Small intestine (tissue), 16 donors: ENCODE measurements at places on chromosomes 5 and 9.

DNA sequence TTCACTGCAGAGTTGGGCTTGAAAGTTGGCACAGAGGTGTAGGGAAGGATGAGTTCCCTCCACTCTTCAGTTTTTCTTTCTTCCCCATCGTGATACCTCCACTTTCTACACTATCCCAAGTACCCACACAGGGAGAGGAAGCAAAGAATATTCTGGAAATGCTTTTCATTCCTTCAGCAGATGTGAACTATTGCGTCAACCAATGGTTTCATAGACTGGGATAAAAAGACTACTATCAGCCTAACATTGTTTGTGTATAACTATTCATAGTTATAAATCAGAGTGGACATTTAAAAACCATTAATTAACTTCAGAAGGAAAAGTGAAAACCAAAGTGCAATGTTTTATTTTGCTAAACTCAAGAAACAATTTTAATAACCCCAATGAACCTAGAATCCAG lies 63.6 kb upstream of the MAMDC2 start:
- DNase-seq: no peak

GRCh38 chr5:39471836-39472508 lies 47.2 kb upstream of the DAB2 start:
- DNase-seq: no peak

GRCh38 chr5:126909856-126910255 lies 120.5 kb downstream of the MARCHF3 start:
- DNase-seq: no peak

DNA sequence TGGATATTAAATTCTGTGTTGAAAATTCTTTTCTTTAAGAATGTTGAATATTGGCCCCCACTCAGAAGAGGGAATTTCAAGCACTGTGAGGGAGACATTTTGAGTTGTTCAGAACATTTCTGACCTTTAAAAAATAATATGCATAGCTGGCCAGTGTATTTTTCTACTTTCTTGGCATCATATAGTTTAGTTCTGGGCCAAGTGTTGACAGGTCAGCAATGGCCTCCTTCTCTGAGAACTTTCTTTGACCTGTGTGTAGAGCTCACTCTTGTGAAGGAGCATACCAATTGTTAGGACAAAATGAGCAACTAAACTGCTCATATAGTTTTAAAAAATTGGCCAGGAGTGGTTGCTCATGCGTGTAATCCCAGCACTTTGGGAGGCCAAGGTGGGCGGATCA lies 376.0 kb downstream of the LRRC70 start:
- DNase-seq: no peak

GRCh38 chr5:119077444-119077843 lies 6.6 kb downstream of the DMXL1 start:
- no peak for DNase-seq

DNA sequence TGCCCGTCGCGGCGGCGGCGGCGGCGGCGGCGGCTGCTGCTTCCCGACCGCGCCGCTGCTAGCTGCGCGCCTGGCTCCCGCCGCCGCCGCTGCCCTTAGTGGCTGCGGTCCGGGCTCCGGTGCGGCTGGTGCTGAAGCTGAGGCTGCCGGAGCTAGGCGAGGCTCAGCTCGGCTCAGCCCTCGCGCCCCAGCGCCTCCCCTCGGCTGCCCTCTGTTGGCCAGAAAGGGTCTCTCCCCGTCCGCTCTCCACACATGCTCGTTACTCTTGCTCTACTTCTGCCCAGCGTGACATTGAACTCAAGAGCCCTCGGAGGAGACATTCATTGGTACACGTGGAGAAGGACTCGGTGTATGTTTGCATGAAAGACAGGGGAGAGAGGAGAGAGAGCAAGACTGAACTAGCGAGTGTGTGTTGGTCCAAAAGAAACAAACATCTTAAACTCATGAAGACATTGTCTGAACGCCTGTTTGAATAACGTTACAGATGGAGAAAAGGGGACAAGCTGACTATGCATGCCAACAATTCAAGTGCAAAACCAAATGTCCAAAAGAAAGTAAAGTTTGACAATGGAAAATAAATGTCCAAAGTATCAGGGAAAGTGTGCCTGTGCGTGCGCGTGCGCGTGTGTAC lies at the start of gene HCN1:
Gene HCN1, minus strand, starts transcription at position 175 of the 631 bp plus-strand sequence.
- DNase-seq: peak; percentile 87

- DNase-seq: no peak
These were observed 30.1 kb downstream of the PPARGC1B start for GRCh38 chr5:149759986-149760853.

GRCh38 chr9:130952065-130952762 lies 13.2 kb upstream of the FIBCD1 start:
- no peak for DNase-seq

DNA sequence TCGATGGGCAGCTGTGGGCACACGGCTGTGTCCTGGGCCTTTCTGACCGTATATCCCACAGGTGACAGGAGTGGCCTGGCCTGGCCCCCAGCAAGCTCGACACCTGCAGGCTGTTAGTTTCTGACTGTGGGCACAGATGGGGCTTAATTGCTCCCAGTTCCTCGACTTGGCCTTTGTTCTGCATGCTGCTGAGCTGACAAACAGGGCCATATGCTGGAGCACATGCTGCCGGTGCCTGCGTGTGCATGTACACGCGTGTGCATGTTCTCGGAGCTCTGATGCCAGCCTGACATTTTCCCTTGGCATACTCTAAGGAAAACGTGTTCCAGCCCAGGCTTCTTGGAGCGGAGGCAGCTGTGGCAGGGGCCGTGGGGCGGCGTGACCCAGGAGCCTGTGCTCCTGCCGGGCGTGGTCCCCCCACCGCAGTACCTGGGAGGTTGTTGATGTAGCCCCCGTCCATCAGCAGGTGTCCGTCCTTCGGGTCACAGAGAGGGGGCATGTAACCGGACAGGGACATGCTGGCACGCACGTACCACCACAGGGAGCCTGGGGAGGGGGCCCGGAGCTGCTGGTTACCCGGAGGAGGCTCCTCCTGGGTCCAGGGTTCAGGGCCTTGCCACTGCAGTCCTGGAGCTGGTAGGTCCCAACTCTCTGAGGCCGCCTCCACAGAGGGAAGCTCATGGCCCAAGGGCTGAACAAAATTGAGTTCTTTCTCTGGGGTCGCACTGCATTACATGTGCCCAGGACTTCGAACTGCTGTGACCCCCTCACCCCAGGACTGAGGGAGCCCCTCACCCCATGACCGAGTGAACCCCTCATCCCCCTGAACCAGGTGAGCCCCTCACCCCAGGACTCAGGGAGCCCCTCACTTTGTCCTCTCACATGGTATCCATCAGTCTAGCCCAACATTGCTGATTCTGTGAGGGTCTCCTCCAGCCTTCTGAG lies 4.1 kb upstream of the NSMF start:
- DNase-seq: no peak

DNA sequence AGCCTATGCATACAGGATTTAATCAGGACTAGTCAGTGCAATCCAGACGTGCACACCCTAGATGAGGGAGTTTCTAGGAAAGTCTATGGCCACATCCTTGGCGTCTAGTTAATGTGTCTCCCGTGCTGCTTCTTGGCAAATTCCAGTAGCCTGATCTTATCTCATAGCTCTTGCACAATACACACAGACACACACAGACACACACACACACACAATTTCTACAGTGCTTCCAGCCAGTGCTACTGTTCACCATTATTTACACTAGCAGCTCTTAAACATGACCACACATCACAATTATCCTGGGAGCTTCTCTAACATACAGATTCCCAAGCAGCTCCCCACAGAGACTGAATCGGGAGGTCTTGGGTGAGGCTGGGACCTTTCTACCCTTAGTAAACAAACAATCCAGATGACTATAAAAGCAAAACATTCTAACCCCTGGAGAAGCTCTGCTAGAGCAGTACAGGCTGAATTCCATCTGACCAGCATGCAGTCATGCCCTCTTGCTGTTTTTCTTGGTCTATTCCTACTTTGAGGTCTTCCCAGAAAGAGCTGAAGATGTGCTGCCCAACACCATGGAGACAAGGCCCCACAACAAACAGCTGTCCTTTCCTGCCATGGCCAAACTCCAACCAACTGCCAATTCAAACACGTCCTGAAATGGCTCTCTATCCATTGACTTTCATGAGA lies 236.6 kb downstream of the DEPDC1B start:
- DNase-seq: peak; percentile 49

- no peak for DNase-seq
These were observed 341.8 kb downstream of the PIK3R1 start for GRCh38 chr5:68557162-68557936.

DNA sequence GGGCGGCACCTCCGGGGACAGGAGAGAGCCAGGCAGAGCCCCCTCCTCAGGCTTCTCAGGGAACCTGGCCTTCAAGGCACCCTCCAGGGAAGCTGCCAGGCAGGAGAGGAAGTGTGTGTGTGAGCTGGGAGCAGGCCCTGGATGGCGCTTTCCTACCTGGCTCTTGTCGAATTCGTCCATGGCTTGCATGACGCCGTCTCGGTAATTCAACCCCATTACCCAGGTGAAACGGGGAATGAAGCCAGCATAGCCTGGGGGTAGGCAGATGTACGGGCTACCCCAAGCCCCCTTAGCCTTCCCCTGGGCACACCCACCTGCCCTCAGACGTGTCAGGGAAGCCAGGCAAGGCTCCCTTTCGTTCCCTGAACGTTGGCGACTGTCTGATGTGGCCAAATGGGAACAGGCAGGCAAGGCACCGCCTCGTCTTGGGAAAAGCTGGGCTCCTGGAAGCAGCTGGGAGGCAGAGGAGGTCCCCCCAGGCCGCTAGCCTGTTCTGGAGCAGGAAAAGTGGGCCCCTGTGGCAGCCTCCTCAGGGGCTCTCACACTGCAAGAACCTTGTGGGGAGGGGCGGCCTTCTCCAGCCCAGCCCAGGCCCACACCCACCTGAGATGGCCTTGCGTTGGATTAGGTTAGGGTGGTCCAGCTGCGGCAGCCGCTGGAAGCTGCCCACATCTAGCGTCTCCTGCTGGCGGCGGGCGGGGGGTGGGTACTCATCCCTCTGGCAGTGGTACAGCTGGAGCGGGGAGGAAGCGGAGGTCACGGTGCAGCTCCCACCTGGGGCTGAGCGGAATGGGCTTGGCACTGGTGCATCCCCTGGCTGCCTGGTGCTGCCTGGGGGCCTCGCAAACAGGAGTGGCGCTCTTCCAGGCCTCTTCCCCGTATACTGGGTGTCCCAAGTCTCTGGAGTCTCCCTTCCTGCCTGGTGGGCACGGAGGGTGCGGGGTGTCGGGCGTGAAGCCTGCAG lies 3.7 kb downstream of the TUBB4B start:
- no peak for DNase-seq

DNA sequence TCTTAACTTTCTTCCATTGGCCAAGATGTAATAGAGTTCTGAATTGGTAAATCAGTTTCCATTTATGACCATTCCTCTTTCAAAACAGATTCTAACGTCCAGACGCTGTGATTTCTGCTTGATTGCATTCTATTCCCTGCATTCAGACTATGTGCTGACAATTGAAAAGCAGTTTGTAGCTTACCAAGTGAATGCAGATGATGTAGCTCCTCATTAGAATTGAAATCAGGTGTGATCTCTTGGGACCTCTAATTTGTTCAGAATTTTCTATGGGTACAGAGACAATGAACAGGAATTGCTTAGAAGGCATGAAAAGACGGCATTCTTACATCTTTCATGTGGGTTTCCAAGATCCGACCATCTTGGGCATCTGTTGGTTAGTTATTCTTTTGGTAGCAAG lies 191.9 kb downstream of the NTRK2 start:
- no peak for DNase-seq

DNA sequence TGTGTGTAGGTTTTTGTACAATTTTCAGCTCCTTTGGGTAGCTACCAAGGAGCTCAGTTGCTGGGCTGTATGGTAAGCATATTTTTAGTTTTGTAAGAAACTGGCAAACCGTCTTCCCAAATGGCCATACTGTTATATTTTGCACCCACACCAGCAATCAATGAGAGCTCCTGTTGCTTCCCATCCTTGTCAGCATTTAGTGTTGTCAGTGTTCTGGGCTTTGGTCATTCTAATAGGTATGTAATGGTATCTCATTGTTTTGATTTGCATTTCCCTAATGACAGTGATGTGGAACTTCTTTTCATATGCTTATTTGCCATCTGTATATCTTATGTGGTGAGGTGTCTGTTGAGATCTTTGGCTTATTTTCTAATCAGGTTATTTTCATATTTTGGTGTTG lies 320.1 kb downstream of the MLLT3 start:
- no peak for DNase-seq

DNA sequence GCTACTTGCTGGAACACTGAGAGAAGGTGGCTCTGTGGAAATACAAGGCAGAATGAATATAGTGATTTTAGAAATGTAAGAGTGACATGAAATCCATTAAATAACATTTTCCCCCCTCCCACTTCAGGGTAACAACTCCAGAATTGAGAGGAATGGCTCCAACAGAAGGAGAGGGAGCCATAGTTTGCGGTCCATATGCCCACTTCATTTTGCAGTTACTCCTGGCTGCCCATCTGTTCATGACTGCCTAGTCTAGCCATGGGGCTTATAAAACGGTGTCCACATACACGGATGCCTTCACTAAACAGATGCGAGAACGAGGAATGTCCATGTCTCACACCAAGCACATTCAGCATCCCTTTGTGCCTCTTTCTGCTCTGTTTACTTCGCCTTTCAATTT lies 186.7 kb downstream of the TMEM38B start:
- DNase-seq: no peak

DNA sequence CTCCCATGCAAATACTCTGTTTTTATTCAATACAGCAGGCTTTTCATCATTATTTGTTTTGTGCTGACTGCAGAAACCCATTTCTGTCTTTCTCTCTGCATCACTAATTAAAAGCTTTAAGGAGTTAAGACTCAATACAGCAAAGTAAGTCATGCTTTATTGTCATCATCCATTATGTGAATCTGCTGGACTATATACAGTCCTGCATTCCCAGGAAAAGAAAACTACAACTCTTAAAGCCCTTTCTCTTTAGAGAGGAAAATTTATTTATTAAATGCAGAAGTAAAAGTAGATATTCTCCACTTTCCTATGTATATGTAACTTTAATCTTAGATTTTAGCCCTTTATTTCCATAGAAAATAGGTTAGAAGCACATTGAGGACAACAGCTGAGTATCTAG lies 706.6 kb upstream of the RGMB start:
- no peak for DNase-seq

DNA sequence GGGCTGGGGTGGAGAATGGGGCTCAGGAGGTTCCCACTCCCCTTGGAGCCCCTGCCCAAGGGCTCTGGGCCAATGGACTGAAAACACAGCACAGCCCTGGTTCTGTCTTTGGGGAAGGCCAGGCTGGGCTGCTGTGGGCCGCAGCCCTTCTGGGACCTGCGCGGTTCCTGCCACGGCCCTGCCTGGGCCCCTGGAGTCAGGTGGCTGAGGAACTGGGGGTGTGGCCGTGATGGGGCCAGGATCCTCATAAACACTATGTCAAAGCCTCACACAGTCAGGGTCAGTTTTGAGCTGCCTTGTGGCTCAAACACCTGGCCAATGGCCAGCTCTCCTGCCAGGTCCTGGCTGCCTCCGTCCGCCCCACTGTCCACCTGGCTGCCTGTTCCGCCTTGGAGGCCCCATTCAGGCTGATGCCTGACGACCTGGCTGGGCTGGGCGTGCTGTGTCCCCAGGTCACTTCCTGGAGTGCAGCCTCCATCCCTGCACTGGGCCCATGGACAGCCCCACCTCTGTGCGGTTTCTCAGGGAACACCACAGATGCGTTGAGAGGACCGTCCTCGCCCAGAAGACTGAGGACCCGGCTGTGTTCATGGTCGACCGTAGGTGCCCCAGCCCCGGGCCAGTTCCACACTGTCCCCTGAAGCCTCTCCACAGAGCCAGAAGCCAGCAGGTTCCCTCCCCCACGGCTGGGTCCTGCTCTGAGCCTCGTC lies 27.5 kb downstream of the PAEP start:
- DNase-seq: no peak
